Thyroid gland (tissue), 4 donors: ENCODE measurements at places on chromosomes 16 and 17. TPM values are rescaled to one million over a fixed set of nuclear protein-coding genes. Genes with fewer than 3 reads are reported as not detected.
A peak's percentile ranks its signal among the peaks of the same experiment; 100 is the strongest.

Gene YPEL3
- total RNA-seq, result 54.8 TPM

Gene UMOD
- not detected for total RNA-seq

Gene NPIPB9
- total RNA-seq, result 8.2 TPM

Gene MT1A
- total RNA-seq, result 15.0 TPM

DNA sequence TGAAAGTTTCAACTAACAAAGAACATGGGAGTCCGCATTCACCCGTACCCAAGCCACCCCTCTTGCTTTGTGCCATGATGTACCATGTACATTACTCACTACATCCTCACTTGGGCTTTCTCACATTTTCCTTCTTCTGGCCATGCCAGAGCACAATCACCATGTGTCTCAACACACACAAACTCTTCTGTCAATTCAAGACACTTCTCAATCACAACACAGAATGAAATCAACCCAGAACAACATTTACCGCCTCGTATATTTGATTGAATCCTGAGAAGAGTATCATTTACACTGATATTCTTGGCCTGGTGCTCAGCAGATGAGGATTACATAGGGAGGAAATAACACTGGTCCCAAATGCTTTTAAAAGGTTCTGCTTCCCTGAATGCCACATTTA, 4.5 kb downstream of the ADAMTS18 start:
- peaks cover 12% of the 10 kb centered on the region for H3K4me1 ChIP-seq
- DNase-seq, result no peak
- no peaks in the 10 kb centered on the region for H3K36me3 ChIP-seq

- H3K4me1 ChIP-seq, result peaks cover 63% of the 10 kb centered on the region
- H3K27me3 ChIP-seq, result no peaks in the 10 kb centered on the region
- peak overlapping the region; percentile 81 for H3K27ac ChIP-seq
These were observed 4.2 kb downstream of the CDR2 start for GRCh38 chr16:22370038-22370820.

- no peaks in the 10 kb centered on the region for H3K4me1 ChIP-seq
- no peak overlapping the region for H3K4me3 ChIP-seq
- no peak for DNase-seq
- H3K27ac ChIP-seq, result no peak overlapping the region
- H3K36me3 ChIP-seq, result no peaks in the 10 kb centered on the region
- no peaks in the 10 kb centered on the region for H3K27me3 ChIP-seq
These were observed 290.5 kb downstream of the CEP112 start for GRCh38 chr17:65901394-65901793.

DNA sequence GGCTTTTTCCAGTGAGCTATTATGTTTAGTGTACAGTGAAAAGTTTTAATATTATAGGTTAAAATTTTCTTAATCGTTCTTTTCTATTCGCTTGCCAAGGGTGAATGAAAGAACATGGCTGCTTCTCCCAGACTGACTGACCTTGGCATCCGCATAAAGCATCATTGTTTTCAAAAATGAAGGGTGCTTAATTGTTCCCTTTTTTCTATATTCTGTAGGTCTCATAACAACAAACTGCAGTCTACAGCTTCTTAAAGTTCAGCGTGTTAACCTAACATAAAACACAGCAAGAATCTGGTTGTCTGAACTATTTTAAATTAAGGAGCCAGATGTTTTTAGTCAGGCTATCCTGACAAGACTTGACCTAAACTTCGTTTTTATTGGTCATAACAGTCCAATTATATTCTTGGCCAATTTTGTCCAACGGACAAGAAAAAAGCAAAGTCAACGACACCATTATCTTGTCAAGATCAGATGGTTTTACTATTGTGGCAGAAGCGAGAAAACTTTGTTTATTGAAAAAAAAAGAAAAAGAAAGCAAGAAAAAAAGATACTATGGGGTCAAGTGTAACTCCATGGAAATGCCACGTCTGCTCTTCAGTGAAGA, 14.1 kb downstream of the C17orf58 start:
- H3K27ac ChIP-seq, result no peak overlapping the region
- DNase-seq, result no peak
- H3K36me3 ChIP-seq, result no peaks in the 10 kb centered on the region
- H3K27me3 ChIP-seq, result no peaks in the 10 kb centered on the region

DNA sequence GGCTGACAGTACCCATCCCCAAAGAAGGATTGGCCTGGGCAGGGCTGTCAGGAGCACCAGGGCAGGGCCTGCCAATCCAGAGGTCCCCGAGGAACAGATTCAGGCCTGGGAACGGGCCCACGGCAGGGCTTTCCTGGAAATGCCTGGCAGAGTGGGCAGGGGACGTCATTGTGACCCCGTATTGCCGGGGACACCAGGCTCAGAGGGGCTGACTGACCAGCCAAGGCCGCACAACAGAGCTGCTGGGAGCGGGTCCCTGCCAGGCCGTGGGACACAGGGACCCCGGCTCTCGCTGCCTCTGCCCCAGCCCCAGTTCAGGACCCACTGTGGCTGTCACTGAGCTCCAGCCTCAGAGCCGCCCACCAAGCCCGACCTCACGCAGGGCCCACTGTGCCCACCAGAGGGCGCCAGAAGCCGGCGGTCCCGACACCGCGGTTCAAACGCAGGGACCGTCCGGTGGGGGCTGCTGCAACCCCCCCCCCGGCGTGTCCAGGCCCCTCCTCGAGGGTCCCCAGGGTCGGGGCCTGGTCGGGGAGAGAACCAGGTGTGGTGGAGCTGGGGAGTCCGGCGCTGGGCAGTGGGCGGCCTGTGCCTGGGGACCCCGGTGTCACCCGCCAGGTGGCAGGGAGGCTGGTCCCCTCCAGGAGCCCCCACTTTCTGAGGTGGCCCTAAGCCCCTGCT, 15.2 kb upstream of the SSTR5 start:
- peaks cover 3% of the 10 kb centered on the region for H3K4me1 ChIP-seq
- no peak overlapping the region for H3K4me3 ChIP-seq
- H3K27ac ChIP-seq, result no peak overlapping the region
- peak; percentile 15 for DNase-seq
- H3K36me3 ChIP-seq, result no peaks in the 10 kb centered on the region

DNA sequence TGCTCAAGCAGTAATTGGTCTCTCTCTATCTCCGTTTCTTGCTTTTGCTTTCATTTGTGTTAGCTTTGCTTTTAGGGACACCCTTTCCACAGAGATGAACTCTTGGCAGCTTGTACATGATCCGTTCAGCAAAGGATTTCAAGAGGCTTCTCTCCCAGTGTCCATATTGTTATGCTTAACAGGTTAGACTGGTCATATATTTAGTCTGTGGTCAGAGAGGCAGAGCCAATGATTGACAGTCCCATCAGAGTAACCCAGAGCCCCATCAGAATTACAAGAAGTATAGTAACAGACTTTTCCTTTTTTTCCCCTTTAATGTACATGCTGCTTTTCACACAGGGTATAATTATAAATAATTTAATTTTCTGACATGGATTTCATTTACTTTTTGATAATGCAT, 34.4 kb downstream of the GDPD1 start:
- H3K4me1 ChIP-seq, result no peaks in the 10 kb centered on the region
- no peaks in the 10 kb centered on the region for H3K36me3 ChIP-seq
- H3K4me3 ChIP-seq, result no peak overlapping the region
- no peaks in the 10 kb centered on the region for H3K27me3 ChIP-seq

DNA sequence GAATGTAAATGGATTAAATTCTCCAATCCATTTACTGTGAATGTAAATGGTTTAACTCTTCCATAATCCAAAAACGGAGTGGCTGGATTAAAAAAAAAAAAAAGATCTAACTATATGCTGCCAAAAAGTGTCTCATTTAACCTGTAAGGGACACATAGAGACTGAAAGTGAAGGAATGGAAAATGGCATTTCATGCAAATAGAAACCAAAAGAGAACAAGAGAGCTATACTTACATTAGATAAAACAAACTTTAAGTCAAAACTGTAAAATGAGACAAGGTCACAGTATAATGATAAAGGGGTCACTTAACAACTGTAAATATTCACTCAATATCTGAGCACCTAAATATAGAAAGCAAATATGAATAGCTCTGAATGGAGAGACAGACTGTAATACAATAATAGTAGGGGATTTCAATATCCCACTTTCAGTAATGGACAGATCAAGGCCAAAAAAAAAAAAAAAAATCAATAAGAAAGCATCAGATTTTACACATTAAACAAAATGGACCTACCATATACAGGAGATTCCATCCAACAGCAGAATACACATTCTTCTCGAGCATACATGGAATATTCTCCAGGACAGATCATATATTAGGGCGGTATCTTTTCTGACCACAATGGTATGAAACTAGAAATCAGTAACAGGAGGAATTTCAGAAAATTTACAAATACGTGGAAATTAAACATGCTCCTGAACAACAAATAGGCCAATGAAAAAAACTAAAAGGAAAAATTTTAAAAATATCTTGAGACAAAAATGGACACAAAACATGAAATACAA, 36.4 kb downstream of the CDR2 start:
- H3K27me3 ChIP-seq, result no peaks in the 10 kb centered on the region
- H3K4me3 ChIP-seq, result no peak overlapping the region

GRCh38 chr17:55299890-55300289, 35.1 kb downstream of the HLF start:
- no peak for DNase-seq
- peaks cover 10% of the 10 kb centered on the region for H3K4me1 ChIP-seq
- H3K36me3 ChIP-seq, result no peaks in the 10 kb centered on the region
- H3K27ac ChIP-seq, result no peak overlapping the region
- H3K27me3 ChIP-seq, result no peaks in the 10 kb centered on the region
- H3K4me3 ChIP-seq, result no peak overlapping the region

DNA sequence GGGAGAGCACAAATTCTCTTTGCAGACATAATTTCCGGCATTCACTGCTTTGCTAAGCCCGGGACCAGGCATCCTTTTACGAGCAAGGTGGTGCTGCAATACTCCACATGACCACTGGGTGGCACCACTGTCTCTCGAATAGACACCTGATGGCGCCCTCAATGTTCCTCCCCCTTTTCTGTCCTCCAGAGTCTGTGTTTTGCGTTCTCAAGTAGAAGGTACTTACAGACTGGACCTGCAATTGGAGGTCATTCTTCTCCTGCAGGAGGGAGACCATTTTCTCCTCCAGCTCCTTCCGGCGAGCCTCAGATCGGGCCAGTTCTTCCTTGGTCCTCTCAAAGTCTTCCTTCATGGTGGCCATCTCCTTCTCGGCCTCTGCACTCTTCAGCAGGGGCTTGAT, 45.2 kb downstream of the MYH13 start:
- H3K27me3 ChIP-seq, result no peaks in the 10 kb centered on the region
- no peaks in the 10 kb centered on the region for H3K4me1 ChIP-seq

GRCh38 chr17:47694581-47695428, 844 bp downstream of the TBKBP1 start:
- H3K4me3 ChIP-seq, result peak overlapping the region; percentile 92
- H3K4me1 ChIP-seq, result peaks cover 14% of the 10 kb centered on the region
- no peaks in the 10 kb centered on the region for H3K27me3 ChIP-seq
- DNase-seq, result peak; percentile 67

GRCh38 chr16:24189941-24190340, 66.2 kb upstream of the CACNG3 start:
- H3K4me3 ChIP-seq, result no peak overlapping the region
- no peak overlapping the region for H3K27ac ChIP-seq
- H3K36me3 ChIP-seq, result no peaks in the 10 kb centered on the region
- no peaks in the 10 kb centered on the region for H3K27me3 ChIP-seq

GRCh38 chr16:72819345-72819744, 228.6 kb downstream of the ZFHX3 start:
- no peak overlapping the region for H3K27ac ChIP-seq
- no peak for DNase-seq
- H3K4me1 ChIP-seq, result peaks cover 12% of the 10 kb centered on the region
- H3K4me3 ChIP-seq, result no peak overlapping the region

GRCh38 chr17:73140566-73140965, 24.2 kb upstream of the SSTR2 start:
- no peak for DNase-seq
- no peaks in the 10 kb centered on the region for H3K4me1 ChIP-seq
- no peak overlapping the region for H3K4me3 ChIP-seq

DNA sequence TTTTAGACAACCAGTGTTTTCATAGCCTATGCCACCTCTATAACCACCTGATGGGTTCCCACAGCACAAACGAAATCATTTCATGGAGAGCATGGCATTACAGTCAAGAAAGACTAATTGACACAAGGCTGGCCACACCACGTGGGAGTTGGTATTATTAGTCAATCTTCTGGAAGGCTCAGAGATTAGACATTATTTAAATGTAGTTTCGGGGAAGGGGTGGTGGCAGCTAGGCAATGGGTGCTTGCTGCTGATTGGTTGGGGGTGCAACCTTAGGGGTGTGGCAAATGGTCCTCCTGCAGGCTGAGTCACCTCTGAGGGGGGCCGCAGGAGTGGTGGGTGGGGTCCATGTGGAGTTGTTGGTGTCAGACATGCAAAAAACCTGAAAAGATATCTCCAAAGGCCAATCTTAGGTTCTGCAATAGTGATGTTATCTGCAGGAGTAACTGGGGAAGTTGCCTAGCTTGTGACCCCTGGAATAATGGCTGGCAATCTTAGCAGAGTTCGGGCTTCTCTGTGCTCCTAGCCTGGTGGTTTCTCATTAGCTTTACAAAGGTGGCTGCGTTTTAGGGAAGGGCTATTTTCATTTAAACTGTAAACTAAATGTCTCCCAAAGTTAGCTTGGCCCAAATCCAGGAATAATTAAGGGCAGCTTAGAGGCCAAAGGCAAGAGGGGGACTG, 4.6 kb downstream of the TEN1 start:
- peaks cover 6% of the 10 kb centered on the region for H3K4me1 ChIP-seq
- H3K4me3 ChIP-seq, result no peak overlapping the region
- no peaks in the 10 kb centered on the region for H3K36me3 ChIP-seq
- no peaks in the 10 kb centered on the region for H3K27me3 ChIP-seq
- no peak for DNase-seq

GRCh38 chr17:10072556-10073425, 125.6 kb downstream of the GAS7 start:
- H3K36me3 ChIP-seq, result no peaks in the 10 kb centered on the region
- no peaks in the 10 kb centered on the region for H3K27me3 ChIP-seq
- no peak overlapping the region for H3K4me3 ChIP-seq
- H3K27ac ChIP-seq, result no peak overlapping the region
- H3K4me1 ChIP-seq, result no peaks in the 10 kb centered on the region

DNA sequence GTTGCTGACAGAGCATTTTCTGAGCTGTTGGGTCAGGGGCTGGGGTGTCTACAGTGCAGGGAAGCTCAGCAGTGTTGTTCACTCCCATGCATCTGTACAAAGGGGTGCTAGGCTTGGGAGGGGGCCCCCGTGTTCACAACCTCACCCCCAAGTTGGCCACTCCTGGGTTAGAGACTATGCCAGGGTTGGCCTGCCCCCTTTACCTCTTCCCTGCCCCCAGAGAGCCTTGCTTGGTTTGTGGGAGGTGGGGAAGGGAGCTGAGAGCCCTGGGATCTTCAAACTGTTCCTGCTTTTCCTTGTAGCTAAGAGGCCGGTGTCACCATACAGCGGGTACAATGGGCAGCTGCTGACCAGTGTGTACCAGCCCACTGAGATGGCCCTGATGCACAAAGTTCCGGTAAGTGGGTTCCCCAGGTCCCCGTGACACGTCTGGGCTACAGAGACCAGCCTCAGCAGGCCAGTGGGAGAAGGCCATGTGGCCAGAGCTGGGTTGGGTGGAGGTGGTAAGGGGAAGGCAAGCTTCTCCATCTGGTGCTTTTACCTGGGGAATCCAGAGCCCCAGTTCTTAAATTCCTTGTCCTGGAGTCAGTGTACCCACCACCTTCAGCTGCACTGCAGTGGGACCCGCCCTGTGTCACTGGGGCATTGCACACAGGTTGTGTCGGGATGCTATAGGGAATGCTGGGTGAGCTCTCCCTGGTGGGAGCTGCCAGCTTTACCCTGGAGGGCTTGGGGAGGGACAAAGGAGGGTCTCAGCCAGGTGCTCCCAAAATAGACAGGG, 11.8 kb downstream of the GPRC5C start:
- H3K36me3 ChIP-seq, result peaks cover 14% of the 10 kb centered on the region
- peak overlapping the region; percentile 95 for H3K27ac ChIP-seq
- H3K4me1 ChIP-seq, result peaks cover 59% of the 10 kb centered on the region
- no peak overlapping the region for H3K4me3 ChIP-seq
